ENCODE measurements at places on chromosomes 5 and 9.
A peak's percentile ranks its signal among the peaks of the same experiment; 100 is the strongest.

- DNase-seq: no peak
Observed at GRCh38 chr9:116144555-116144954, 9.0 kb upstream of the PAPPA start.

- no peak for DNase-seq
Observed at GRCh38 chr9:132150256-132150655, 11.6 kb upstream of the NTNG2 start.

DNA sequence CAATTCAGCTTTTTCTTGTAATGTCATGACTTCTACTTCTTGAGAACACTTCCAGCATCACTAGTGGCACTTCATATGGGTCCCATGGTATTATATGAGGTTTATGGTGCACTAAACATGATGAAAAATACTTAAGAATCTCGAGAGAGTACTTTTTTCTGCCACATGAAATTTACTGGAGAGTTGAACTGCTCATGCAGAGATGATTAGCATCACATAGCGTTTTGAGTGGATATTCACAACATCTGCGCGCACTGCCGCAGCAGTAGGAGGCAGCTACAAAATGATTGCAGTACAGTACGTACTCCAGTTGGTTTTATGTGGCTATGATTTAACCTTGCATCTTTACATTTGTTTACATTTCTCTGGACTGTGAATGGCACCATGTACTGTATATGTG is 14.7 kb downstream of the RAD1 start:
- DNase-seq: no peak

- peak; percentile 45 for DNase-seq
Observed at GRCh38 chr9:111271481-111272080, 58.4 kb downstream of the OR2K2 start.

- DNase-seq: no peak
Observed at GRCh38 chr5:144332265-144332664, 161.6 kb downstream of the KCTD16 start.

GRCh38 chr9:71781391-71781790 is 13.1 kb upstream of the CEMIP2 start:
- DNase-seq: no peak

GRCh38 chr5:162786234-162786633 is 651.2 kb upstream of the CCNG1 start:
- DNase-seq: no peak

DNA sequence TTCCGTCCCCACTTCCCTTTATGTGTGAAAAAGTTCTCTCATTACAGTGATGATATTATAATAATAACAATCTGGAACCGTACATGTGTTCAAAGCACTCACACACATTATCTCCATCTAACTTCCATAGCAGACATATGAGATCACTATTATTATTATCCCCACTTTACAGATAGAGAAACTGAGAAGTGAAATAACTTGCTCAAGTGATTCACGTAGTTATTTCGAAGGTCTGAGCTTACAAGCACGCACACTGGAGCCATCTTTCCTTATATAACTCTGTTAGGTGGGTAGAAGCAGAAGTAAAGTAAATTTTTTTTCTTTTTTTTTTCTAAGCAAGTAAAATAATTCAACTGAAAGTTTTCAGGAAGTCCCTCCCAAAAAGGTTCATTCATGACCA is 62.9 kb upstream of the PTGER4 start:
- DNase-seq: no peak

GRCh38 chr9:91546574-91546973 is 122.9 kb upstream of the NFIL3 start:
- no peak for DNase-seq

- DNase-seq: no peak
Observed at GRCh38 chr9:74173284-74173683, 323.9 kb upstream of the RORB start.

DNA sequence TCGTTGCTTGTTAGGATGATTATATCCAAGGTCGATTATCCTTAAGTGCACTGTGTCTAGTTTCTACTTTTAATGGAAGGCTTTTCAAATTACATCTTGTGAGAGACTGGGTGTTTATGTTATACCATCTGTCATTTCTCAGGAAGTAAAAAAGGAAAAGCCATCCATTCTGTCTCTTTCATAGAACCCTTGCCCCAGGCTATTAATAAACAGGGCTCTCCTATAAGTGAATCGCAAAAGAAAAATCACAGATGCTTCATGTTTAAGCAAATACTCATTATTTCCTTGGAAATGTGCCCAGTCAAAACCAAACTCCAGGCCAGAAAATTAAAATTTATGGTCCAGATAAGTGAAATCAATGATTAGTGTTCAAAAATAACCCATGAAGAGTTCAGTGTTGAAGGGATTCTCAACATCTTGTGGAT is 58.1 kb downstream of the STARD4 start:
- DNase-seq: no peak

DNA sequence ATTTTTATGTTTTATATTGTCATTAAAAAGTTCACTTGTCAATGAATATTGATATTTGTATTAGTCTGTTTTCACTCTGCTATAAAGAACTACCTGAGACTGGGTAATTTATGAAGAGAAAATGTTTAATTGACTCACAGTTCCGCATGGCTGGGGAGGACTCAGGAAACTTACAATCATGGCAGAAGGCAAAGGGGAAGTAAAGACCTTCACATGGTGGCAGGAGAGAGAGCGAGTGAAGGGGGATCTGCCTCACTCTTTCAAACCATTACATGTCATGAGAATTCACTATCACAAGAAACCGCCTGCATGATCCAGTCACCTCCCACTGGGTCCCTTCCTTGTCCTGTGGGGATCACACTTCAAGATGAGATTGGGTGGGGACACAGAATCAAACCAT is 27.4 kb downstream of the SRD5A1 start:
- DNase-seq: no peak

- no peak for DNase-seq
Observed at GRCh38 chr5:144089401-144090021, 80.9 kb downstream of the YIPF5 start.

GRCh38 chr5:6117212-6117611 is 261.1 kb downstream of the MED10 start:
- DNase-seq: no peak

GRCh38 chr9:115888131-115888530 is 265.5 kb upstream of the PAPPA start:
- no peak for DNase-seq

DNA sequence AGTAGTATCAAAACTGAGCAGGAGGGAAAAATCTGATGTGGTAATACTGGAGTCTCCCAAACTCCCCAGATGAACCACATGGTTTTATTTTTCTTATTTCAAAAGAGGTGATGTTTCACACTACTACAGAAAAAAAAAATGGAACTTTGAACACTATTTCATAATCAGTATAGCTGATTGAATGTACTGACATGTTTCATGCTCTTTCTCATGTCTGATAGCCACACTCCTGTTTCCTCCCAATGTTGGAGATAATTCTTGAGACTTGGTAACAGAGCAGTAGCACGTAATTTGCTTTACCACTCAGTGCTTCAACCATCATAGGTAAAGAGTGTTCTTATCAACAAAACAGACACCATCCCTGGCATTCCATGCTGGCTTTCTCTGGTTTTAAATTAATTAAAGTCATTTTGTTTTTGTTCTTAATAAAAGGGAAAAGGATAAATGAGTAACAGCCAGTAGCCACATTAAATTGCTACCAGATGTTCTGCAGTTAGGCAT is 85.2 kb downstream of the MUSK start:
- DNase-seq: no peak

GRCh38 chr9:126952205-126952977 is 37.8 kb downstream of the RALGPS1 start:
- DNase-seq: no peak

- DNase-seq: no peak
Observed at GRCh38 chr9:37812773-37813379, 12.3 kb downstream of the DCAF10 start.

DNA sequence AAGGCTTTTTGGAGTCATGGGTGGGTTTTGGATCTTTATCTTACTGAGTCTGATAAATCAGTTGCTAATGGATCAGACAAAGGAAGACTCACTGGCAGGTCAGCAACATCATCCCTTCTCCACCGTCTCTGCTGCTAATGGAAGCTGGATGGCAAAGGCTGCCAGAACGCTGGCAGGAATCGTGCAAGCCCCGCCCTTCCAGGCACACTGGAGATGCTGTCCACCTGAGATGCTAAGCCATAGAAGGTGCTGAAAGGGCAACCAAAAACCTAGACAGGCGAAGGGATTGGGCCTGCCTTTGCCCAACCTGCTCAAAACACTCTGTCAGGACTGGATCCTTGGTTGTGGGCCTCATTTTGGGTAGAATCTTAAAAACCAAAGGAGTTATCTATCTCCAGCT is 139.5 kb upstream of the FSTL4 start:
- DNase-seq: no peak

DNA sequence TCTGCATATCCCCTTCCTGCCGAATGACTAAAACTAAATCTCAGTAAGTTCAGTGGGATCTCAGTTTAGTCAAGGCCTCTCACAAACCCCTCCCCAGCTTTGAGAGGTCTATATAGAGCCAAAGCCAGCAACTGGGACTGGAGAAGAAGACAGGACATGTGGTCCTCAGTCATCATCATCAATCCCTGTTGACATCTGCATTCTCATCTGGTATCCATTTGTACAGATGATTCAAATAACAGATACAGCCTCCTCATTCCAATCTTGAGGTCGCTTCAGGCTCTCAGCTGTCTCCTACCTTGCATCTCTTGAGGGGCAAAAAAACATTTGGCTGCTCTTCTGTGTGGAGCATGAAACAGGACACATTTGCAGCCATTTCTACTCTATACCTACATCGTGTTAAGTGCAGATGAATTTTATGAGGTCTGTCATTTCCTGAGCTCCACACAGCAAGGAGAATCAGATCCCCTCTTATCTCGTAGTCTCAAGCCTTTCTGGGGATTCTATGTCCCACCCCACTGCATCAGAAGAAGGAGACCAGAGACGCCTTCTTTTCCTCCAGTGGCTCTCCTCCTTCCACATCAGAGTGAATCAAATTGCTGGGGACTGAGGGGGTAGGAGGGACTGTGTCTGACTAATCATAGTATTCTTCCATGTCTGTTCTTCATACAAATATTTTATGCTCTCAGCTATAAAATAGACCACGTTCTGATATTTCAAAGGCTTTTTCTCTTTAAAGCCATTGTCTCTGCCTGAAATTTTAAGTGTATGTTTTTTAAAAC is 4.7 kb upstream of the RECK start:
- DNase-seq: no peak

DNA sequence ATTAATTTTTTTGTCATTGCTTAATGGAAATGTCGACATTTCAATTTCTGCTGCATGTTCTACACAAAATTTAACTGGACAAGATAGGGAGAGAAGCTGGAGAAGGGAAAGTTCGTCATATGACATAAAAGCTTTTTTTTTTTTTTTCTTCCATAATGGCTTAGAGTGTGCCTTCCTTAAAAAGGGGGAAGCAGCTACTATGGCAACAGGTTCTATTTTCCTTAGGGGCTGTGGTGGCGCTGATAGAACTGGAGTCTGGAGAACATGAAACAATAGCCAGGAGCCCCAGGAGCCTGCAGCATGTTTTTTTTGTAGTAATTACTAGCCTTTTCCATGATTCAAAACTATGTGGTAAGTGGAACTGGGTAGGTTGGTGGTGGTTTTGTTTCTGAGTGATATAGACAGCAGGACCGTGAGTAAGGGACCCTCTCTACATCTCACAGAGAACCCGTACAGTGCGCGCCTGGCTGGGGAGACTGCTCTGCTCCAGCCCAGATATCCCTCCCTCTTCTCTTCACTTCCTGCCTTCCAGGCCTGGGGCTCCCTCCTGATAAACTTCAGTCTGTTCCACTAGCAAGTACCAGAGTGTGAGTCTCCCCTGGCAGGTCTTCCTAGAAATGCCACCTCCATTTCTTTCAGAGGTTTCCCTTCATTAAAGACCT is 301.6 kb downstream of the NR3C1 start:
- DNase-seq: no peak

- DNase-seq: peak; percentile 87
Observed at GRCh38 chr5:138632900-138633489, 57.8 kb upstream of the HSPA9 start.

DNA sequence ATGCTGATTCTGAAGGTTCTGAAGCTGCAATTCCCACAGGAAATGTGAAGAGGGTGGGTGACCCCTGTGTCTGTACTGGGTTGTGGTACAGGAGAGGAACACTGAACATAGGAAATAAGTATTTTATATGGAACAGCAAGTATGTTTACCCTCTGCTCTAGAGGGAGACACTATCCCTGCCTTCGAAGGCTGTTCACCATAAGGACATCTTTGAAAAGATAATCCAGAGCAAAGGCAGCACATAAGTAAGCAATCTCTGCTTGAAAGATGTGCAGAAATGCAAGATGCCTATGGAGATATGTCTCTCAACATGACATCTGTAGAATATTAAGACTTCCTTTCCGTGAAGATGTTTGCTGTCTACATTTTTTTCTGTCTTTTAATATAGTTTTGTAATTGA is 184.4 kb upstream of the EFNA5 start:
- DNase-seq: no peak

- no peak for DNase-seq
Observed at GRCh38 chr9:111197256-111197655, 132.8 kb downstream of the OR2K2 start.

- no peak for DNase-seq
Observed at GRCh38 chr9:6811436-6811835, 53.7 kb downstream of the KDM4C start.

DNA sequence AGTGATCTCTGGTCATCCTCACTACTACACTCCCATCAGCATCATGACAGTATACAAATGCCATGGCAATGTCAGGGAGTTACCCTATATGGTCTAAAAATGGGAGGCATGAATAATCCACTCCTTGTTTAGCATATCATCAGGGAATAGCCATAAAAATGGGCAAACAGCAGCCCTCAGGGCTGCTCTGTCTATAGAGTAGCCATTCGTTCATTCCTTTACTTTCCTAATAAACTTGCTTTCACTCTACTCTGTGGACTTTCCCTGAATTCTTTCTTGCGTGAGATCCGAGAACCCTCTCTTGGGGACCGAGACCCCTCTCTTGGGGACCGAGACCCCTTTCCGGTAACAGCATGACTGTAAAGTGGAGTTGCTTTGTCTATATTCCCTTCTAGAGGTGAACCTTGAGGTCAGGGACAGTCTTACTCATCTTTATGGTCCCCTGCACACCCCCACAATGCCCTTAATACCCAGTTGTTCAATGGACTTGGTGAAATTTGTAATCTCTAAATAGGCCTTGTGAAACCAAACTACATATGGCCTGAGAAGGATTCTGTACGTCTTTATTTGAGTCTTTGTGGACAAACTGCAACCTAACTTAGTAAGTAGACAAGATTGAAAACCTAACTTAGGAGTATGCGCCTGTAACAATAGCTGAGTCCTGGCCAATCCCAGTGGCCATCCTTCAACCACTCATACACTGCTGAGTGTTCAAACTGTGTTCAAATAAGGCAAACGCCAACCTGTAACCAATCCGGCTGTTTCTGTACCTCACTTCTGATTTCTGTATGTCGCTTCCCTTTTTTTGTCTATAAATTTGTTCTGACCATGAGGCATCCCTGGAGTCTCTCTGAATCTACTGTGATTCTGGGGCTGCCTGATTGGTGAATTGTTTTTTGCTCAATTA is 32.3 kb upstream of the UBTD2 start:
- DNase-seq: no peak

GRCh38 chr5:177131352-177132135 is 2.0 kb upstream of the NSD1 start:
- no peak for DNase-seq

DNA sequence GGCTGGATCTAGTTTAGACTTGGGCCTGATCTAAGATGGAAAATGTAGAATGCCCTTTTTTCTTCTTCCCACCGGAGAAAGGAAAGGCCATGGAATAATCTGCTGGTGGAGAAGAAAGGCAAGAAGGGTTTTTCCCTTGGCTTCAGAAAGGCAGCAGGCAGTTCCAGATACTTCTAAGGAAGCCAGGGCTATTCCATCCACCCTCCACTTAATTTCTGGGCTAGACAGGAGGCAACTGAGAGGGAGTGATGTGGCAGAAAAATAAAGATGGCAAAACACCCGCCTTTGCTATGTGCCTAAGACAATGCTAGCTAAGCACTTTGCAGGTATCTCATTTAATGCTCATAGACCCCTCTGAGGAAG is 9.9 kb downstream of the MYOZ3 start:
- no peak for DNase-seq
